Stimulated activated CD4-positive, alpha-beta T cell treated with anti-CD3 and anti-CD28 coated beads, TNF-alpha, amount 100 ng/mL, for 1 hour (primary cell): ENCODE measurements at places on chromosomes 4 and X.

GRCh38 chrX:119240356-119240755 lies 4.3 kb downstream of the PGRMC1 start:
- DNase-seq, result no peak

DNA sequence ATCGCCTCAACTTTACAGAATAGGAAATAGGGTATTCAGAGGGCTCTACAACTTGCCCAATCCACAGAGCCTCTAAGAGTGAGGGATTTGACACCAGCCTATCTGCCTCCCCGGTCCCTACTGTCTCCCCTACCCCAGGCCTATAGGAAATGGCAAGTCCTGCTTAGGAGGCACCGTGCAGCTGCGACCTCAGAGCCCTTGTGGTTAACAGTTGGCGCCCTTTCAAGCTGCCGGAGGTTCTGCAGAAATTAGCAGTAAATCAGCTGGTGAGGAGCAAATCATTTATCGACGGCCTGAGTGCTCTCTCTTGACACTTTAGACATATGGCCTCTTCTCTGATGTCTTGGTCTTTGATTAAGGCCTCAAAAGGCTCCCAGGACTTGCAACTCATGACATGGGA lies 96.9 kb downstream of the CLNK start:
- no peak for DNase-seq

DNA sequence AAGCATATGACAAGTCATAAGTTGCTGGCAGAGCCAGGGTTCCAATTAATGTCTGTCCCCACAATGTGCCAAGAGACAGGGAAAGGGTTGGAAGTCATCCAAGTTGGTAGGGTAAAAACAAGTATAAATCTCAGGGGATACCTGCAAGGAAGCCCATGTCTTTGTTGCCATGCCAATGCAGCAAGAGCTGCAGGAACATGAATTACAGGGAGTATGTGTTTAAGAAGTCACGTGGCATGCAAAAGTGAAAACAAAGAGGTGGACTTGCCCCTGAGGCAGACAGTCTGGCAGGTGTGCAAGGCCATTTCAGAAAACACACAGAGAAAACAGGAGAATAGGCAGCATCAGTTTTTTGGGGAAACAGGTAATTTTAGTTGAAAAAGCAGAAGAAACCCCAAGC lies 29.4 kb downstream of the C4orf51 start:
- no peak for DNase-seq

DNA sequence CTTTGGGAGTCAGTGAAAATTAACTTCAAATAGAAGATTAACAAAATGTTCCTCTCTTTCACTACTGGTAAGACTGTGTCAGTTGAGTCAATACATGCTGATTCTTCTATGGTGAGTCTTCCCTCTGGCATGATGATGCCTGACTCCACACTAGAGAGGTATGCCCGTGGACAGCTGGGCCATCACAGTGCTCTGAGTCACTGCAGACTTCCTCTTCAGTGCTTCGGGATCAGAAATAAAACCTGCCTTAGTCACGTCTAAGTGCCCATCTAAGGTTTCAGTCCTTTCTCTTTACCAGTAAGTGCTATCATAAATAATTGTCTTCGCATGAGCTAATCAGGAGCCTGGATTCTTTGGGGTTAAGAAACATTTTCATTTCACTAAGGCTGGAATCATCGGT lies 1.6 kb upstream of the ASB5 start:
- no peak for DNase-seq

- no peak for DNase-seq
Observed at GRCh38 chr4:106039796-106040195, 144.5 kb downstream of the NPNT start.

DNA sequence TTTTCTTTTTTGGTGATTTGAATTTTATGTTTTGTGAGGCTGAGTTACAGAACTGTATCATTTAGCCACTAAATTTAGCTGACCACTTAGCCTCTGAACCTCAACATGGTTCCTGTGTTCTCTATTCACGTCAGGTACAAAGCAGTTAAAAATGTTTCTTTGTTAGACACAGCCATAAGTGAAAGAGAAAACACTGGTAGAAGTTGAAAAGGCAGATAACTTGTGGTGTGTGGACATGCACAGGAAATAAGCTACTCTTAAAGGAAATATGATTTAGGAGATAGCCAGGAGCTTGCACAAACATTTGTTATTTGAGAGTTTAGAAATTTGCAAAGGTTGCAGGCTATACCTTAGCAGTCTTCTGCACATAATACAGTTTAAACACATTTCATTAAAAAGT lies 171.0 kb upstream of the RPS6KA3 start:
- DNase-seq, result no peak

DNA sequence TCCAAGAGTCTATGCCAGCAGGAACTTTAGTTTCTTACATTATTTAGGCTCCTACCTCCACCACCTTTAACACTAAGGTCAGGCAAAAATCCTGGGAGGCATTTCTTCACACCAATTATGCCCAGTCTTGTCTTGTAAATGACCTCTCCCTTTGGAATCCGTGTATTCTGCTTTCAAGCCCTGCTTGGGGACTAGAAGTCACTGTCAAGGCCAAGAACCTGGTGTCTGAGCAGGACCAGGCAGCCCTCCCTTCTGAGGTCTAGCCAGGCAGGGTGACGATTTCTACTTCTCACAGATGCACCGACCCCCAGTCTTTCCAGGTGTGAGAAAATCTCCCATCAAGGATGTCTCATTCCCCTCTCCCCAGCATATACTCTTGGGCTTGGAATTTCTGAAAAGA lies 82.7 kb upstream of the C1QTNF7 start:
- no peak for DNase-seq

GRCh38 chr4:157014621-157015591 lies 43.3 kb upstream of the PDGFC start:
- DNase-seq, result no peak

GRCh38 chr4:78669453-78669852 lies 106.7 kb upstream of the BMP2K start:
- DNase-seq, result no peak

GRCh38 chrX:21408307-21408706 lies 34.1 kb downstream of the CNKSR2 start:
- DNase-seq, result no peak

DNA sequence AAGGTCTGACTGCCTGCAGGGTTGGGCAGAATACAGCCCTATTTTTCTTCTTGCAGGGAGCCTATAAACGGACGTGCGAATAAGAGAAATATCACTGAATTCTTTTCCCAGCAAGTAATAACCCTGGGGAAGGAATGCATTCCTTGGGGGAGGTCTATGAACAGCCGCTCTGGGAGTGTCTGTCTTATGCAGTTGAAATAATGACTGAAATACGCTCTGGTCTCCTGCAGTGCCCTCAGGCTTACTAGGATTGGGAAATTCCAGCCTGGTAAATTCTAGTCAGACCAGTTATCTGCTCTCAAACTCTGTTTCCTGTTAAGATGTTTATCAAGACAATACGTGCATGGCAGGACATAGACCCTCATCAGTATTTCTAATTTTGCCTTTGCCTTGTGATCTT lies 72.1 kb upstream of the FAM241A start:
- DNase-seq, result no peak
